Activated CD4-positive, alpha-beta T cell treated with anti-CD3 and anti-CD28 coated beads, Interleukin-2, amount 10 ng/mL, durations not matched to agents 24 days and 14 days (primary cell): ENCODE measurements at places on chromosomes 16 and 17.

- no peak for DNase-seq
Observed at GRCh38 chr16:15817446-15817845, 39.4 kb downstream of the MYH11 start.

- DNase-seq = no peak
Observed at GRCh38 chr17:60154616-60155426, 5.0 kb downstream of the CA4 start.

GRCh38 chr16:49458656-49459445, 85.2 kb downstream of the C16orf78 start:
- no peak for DNase-seq

GRCh38 chr17:32333187-32333586, 8.8 kb downstream of the C17orf75 start:
- no peak for DNase-seq

DNA sequence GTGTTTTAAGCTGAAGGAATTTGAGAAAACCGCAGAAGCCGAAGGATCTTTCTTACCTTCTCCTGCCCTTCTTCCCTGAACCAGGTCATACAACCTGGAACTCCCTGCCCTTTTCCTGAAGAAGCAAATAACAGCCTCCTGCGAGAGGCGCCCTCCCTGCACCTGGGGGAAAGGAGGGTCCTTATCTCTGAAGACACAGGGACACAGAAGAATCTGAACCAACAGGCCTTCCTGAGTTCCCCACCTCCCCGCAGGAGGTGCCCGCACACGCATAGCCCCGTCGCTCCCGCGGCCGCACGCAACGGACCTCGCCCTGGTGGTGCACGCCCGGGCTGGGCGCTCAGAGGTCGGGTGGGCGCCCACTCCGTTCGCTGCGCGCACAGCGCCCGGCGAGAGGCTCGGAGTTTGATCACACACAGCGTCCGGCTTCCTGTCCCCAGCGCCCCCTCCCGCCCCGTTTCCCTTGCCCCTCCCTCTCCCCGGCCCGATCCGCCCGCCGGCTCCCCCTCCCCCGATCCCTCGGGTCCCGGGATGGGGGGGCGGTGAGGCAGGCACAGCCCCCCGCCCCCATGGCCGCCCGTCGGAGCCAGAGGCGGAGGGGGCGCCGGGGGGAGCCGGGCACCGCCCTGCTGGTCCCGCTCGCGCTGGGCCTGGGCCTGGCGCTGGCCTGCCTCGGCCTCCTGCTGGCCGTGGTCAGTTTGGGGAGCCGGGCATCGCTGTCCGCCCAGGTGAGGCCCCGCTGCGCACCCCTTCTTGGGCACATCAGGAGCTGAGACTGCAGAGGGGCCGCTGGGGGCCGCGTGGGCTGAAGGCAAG, at the start of gene TNFSF12:
Gene TNFSF12 (plus strand): TSS at position 474 of the 816 bp plus-strand sequence. CDS start 96 bp downstream, at position 570.
- peak; percentile 89 for DNase-seq

GRCh38 chr17:3683054-3683511, 12.9 kb downstream of the P2RX5 start:
- peak; percentile 88 for DNase-seq

GRCh38 chr17:4449736-4450135, 16.0 kb downstream of the SPNS3 start:
- DNase-seq = no peak
